ENCODE measurements at places on chromosomes 5 and 9.

DNA sequence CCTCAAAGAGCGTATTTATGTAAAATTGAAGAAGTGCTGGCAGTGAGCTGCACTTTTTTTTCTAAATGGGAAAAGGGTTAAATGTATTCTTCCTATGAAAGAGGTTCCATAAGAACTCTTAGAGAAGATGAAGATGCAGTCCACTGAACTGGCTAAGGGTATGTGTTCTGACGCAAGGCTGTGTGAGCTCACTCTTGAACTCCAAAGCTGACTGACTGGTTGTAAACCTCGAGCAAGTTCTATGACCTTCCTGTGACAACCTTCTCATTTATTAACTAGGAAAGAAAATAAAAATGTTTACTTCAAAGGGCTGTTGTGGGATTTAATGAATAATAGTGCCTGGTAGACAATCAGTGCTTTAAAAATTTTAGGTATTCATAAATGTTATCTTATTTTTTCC lies 46.7 kb downstream of the POC5 start:
- DNase-seq = no peak

GRCh38 chr5:67160985-67161384 lies 35.6 kb downstream of the CD180 start:
- DNase-seq = no peak

DNA sequence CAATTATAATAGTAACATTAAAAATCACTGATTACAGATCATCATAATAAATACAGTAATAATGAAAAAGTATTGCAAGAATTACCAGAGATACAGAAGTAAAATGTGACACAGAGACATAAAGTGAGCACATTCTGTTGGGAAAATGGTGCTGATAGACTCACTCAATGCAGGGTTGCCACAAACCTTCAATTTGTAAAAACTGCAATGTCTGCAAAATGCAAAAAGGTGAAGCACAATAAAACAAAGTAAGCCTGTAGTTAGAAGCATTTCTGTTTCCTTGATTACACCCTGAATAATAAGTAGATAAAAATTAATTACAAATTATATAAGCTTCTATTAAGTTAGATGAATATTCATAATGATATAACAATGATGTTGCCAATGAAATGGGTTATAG lies 736.2 kb upstream of the CHD1 start:
- DNase-seq = no peak

DNA sequence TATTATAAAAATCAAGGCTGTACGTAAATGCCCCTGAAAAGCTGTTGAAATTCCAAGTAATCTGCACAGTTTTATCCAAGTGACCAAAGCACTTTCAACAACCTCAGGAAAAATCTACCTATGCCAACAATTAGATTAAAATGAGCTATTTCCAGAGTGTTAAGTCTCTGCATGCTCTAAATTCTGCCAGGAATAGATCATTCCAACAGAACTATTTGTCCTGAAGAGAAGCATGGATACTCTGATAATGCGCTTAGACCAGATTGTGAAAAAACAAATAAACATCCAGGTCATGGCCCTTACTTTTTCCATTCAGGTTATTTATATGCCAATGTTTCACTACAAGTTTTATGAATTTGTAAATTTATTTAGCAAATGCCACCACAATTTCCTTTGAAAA lies 59.1 kb downstream of the PLK2 start:
- DNase-seq = no peak

GRCh38 chr5:159316519-159317383 lies 13.5 kb downstream of the IL12B start:
- DNase-seq = no peak

GRCh38 chr5:153713943-153714342 lies 223.5 kb downstream of the GRIA1 start:
- DNase-seq = no peak

DNA sequence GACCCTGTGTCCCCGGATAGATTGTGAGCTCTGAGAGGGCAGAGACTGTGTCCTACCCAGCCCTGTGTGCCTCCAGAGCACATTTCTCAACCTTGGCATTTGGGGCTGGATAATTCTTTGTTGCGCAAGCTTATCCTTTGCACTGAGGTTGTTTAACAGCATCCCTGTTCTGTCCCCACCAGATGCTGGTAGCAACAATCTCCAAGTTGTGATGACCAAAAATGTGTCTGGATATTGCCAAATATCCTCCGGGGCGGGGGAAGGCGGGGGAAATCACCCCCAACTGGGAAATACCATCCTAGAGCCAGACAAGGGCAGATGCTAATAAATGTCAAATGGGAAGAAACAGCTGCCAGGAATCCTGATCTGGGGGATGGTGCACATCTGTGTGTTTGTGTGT lies 24.0 kb upstream of the TNIP1 start:
- no peak for DNase-seq

- no peak for DNase-seq
These were observed 299.2 kb downstream of the SPOCK1 start for GRCh38 chr5:137199966-137200365.

- no peak for DNase-seq
These were observed 1.2 kb upstream of the VPS13A start for GRCh38 chr9:77176106-77176505.

DNA sequence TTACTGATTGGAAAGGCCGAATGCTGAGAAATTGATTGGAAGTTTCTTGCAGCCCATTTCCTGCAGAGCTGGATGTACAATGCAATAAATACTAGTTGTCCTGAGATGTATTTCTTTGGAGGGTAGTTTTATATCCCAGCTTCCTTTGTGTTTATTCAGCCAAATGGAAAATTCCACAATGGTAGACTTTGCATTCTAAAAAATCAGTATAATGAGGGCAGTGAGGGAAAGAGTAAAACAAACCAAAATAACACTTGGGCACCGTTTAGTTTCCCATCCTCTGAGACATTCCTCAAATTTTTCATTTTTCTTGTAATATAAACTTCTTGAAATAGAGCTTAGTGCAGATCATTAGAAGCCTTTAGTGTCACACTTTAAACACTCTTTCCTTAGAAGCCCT lies 379.4 kb downstream of the EBF1 start:
- DNase-seq = no peak

- no peak for DNase-seq
These were observed 1446.4 kb upstream of the WWC1 start for GRCh38 chr5:166845044-166845443.

- no peak for DNase-seq
These were observed 281.3 kb downstream of the ARHGAP26 start for GRCh38 chr5:143051244-143052058.

DNA sequence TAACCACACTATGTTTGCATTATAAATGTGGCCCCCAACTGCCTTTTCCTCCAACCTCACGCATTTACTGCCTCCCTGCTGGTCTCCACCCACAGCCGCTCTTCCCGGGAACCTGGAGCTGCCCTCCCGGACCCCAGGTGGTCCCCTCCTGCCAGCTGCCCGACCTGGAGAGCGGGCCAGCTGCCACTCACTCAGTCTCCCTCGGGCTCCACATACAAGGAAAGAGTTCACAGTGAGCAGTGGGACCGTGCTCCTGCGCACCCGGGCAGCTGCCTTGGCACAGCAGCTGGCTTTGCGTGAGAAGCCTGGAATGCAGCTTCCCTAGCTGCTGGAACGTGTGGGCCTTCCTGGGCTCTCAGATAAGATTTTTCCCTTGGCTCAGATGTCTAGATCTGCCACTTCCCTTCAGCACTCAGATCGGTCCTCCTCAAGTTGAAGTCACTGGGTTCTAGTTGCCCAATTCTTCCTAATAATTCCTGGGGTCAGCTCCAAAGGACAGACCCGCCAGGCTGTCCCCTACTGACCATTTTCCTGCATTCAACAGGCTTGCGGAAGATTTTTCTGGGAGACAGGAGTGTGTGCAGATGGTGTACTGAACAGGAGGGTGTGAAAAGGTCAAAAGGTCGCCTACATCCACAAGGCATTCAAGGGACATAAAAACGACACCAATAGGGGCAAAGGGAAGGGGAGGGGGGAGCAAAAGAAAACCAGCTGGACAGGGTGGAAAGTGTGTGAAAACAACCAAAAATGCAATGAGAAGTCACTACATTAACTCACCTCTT lies 69.1 kb downstream of the MYO10 start:
- DNase-seq = no peak

- DNase-seq = no peak
These were observed 16.9 kb upstream of the PLCXD3 start for GRCh38 chr5:41527201-41527779.

- DNase-seq = no peak
These were observed 1.2 kb upstream of the UBE2R2 start for GRCh38 chr9:33815781-33816180.

GRCh38 chr9:93905473-93906133 lies 49.6 kb downstream of the BARX1 start:
- DNase-seq = no peak

- no peak for DNase-seq
These were observed 127.8 kb downstream of the ZNF354C start for GRCh38 chr5:179187681-179188575.

DNA sequence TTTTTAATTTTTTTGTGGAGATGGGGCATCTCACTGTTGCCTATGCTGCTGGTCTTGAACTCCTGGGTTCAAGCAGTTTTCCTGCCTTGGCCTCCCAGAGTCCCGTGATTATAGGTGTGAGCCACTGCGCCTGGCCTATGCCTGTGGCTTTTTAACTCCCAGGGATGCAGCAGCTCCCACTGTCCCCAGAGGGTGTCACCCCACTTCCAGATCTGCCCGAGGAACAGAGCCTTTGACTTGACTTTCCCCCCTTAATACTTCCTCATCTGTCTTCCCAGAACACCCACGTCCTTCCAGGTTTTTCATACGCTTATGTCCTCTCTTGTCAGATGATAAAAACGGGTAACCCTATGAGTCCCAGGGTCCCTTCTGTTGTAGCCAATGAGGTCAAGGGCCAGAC lies 7.6 kb upstream of the PRRC2B start:
- no peak for DNase-seq

GRCh38 chr5:31346896-31347551 lies 153.5 kb downstream of the CDH6 start:
- DNase-seq = no peak

- DNase-seq = no peak
These were observed 384.2 kb downstream of the DTWD2 start for GRCh38 chr5:118604106-118604505.

- DNase-seq = no peak
These were observed 11.1 kb downstream of the GPR21 start for GRCh38 chr9:123044586-123044985.

DNA sequence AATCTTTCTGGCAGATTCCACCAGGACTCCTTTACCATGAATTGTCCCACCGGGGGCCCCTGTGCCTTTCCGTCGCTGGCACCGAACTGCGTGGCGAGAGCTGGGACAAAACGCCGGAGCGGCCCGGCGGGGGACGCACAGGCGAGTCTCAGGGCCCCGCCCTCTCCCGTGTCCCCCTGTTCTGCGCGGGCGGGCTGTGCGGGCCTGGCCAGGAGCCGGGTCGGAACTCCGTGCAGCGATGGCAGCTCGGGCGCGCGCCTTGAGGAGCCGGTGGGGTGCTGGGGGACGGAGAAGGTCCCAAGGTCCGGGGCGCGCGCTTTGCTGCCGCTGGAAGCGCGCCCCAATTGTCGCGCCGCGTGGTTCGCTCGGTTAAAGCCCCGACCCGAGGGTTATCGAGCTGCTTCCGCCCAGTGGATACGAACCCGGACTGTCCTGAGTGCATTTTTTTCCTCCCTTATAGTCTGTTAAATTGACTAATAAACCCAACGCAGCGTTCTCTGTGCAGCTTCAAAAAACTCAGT lies 125.3 kb downstream of the TMEM174 start:
- no peak for DNase-seq

DNA sequence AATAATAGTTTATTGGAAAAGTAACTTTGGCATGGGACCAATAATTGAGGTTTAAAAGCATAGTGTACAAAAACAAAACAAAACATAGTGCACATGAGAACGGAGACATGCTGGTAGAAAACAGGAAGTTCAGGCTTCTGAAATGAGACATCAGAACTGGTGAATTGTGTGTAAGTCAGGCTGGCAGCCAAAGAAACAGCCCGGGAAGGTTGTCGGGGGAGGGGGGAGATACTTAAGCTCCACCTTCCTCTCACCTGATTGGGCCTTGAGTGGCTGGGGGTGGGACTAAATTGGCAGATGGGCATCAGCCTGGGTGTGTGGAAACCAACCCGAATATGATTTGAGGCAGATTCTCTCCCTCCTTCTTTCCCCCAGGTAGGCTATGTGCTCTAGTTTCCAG lies 256.3 kb downstream of the SMARCA2 start:
- DNase-seq = no peak

DNA sequence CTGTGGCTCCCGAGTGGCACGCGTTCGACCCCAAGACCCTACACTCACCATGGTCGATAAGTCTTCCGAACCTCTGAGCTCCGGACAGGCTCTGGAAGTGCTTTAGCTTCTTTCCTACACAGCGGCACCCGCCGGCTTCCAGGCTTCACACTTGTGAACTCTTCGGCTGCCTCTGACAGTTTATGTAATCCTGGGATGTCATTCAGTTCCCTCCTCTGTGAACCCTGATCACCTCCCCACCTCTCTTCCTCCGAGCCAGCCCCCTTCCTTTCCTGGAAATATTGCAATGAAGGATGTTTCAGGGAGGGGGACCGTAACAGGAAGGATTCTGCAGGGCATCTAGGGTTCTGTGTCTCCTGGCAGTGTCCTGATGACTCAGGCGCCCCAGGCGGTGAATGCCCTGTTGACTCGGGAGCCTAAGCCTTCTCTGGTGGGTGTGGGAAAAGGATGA lies at the start of gene CD14:
TSS of gene CD14 (minus strand) at position 155 of the 451 bp plus-strand sequence. CDS start at position 51, 104 bp downstream.
- no peak for DNase-seq

DNA sequence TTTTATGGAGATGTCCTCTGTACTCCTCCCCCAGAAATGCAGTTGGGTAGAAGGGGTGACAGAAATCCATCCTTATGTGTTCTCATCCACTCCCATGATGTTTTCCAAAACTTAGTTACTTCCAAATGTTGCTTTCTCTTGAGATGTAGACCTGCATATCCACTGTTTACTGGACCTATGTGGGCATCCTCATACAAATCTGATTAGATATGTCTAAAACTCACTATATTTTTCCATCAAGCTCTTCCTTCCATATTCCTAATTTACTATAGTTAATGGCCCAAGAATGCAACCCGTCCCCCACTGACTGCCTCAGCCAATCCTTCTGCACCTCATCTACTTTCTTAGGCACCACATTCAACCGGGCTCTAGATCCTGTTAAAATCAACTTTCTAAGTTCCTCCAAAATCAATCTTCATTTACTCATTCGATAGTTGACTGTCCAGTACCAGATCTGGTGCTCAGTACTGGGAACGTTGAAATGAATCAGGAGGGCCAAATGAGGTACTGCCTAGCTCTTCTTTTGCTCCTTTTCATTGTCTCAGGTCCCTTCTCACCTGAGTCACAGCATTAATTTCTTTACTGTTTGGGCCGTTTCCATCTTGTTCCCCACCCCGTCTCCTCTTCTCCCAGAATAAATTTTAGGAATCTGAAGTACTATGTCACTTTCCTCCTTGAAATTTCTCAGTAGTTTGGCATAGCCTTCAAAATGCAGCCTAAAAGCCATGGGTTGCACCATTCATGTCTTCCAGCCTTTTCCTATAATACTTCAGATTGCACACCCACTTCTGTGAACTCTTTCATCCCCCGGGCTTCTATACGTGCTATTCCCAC lies 7.9 kb downstream of the PLK2 start:
- DNase-seq = no peak

GRCh38 chr9:3992924-3993323 lies 306.9 kb downstream of the GLIS3 start:
- DNase-seq = no peak
